ENCODE measurements at places on chromosomes 2 and 18.
A peak's percentile ranks its signal among the peaks of the same experiment; 100 is the strongest.

DNA sequence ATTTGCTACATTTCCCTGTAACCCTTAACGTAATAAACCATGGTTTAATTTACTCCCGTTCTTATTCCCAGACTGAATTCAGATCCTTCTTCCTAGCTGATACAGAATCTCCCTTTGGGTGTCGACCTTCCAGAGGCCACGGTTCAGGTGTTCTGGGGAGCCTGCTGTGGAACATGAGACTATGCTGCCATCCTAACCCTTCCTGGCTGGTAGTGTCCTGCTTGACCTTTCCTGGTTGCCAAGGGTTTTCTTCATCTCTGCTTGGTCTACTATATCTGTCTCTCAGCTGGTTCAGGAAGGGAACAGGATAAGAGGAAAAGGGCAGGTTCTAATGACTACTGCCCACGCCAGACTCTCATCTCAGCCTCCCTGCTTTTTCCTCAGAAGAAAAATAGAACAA, 36.5 kb downstream of the STAT1 start:
- DNase-seq = no peak

DNA sequence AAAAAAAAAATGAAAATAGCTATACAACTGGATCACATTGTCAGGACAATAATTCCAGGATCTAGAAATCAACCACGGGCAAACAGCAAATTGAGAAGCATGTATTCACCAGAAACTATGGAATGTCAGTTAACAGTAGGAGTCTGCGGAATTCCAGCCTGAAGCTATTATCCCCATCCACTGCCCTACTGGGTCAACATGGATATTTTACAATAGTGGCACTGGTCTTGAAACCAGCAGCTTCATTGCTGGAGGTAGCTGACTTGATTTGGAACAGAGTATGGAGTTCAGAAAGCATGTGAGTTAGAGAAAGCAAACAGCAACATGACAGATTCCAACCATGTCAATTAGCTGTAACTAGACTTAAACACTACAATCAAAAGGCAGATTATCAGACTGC, 55.7 kb upstream of the PDE1A start:
- no peak for DNase-seq

DNA sequence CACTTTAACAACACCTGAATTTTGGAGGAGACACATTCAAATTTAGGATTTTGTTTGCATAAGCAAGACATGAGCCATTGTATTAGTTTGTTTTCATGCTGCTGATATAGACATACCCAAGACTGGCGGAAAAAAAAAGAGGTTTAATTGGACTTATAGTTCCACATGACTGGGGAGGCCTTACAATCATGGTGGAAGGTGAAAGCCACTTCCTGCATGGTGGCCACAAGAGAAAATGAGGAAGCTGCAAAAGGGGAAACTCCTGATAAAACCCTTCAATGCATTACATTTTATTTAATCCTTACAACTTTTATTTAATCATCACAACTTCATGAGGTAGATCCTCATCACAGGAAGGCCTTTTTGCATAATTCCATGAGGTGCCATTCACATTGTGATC, 242.0 kb upstream of the STON1 start:
- DNase-seq = no peak

GRCh38 chr2:134441153-134441863, 187.4 kb downstream of the MGAT5 start:
- no peak for DNase-seq

DNA sequence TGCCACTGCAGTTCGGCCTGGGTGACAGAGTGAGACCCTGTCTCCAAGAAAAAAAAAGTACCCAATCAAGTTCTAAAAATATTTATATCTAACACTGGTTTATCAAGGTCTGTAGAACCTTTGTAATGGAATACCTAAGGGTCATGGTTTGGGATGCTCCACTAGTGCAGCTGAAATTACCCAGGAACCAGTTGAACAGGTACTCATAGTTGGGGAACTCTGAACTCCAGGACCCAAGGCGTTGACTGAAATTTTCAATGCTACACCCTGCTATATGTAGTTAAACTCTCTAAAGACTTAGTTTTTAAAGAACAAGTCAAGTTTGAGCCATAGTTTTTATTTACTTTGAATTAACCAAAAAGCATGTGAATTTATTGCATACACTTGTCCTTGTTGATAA, 55.1 kb downstream of the FAM117B start:
- no peak for DNase-seq

DNA sequence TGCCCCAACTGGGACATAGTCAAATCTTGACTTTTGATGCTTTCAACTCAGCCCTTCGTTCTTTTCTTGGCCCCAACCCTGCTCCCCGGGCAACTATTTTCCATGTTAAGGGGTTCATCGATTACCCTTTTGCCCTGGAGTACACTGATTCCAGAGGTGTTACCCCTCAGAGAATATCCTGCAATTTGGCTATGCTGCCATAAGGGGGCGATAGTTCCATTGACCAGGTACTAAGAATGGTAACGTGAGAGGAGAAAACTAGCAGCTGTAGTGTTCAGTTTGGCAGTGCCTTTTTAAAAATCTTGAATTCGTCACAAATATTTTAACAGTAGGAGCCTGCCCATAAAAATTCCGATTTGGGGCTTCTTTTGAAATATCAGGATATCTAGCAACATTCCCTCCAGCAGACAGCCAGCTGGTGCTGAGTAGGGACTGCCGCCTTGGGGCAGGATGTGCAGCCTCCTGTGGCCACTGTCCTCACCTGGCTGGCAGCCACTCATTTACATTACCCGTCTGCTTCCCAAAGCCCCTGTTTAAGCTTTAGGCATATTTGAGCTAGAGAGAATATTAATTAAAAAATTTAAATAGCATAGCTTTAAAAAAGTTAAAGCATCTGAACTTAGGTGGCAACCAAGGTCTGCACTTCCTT, 146.3 kb upstream of the SKOR2 start:
- DNase-seq = no peak

DNA sequence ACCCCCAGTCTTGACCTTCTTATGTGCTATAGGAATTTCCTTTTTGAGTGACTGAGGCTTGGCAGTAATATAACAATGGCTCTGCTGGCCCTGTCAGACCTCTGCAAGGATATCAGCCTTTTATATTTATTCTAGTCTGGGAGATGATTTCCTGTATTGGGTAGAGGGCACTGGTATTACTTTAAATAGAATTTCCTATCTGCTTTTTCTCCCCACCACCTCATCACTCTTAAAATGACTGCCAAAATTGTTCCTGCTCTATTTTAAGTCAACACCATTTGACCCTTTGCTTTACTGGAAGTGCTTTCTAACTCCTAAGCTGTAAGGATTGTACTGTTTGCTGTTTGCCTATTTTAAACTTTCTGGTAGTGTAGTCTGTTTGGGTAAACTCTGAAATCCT, 658.4 kb upstream of the FSHR start:
- no peak for DNase-seq

DNA sequence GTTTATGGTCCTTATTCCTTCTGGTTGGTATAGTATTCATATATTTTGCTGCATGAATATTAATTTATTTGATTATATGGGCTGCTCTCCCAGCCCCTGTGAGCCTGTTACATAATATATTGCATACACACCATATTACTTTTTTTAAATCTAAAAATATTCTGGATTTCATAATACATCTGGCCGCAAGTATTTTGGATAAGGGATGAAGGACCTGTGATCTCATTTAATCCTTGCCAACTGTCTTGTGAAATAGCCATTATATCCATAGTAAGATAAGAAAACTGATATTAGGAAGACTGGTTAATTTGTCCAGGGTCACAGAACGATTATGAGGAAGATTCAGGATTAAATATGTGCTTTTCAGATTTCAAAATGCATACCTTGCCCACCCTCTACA, 433.6 kb downstream of the LPIN1 start:
- DNase-seq = no peak

DNA sequence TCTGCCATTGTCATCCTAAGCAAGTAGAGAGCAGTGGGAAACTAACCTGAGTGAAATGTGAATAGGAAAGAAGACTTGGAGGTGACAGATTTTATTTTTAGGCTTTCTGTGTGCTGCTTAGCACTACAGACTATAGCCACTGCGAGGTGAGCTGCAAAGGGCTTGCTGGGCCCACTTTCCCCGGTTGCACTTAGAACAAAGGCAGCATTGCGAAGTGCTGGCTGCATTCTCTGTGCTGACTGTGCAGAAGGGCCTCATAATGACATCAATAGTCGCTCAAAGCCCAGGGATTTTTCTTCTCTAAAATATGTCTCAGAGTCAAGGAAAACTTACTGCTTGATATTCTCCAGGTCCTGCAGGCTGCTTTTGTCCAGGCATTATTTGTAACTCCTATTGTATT, 592.1 kb downstream of the TDRD15 start:
- no peak for DNase-seq

DNA sequence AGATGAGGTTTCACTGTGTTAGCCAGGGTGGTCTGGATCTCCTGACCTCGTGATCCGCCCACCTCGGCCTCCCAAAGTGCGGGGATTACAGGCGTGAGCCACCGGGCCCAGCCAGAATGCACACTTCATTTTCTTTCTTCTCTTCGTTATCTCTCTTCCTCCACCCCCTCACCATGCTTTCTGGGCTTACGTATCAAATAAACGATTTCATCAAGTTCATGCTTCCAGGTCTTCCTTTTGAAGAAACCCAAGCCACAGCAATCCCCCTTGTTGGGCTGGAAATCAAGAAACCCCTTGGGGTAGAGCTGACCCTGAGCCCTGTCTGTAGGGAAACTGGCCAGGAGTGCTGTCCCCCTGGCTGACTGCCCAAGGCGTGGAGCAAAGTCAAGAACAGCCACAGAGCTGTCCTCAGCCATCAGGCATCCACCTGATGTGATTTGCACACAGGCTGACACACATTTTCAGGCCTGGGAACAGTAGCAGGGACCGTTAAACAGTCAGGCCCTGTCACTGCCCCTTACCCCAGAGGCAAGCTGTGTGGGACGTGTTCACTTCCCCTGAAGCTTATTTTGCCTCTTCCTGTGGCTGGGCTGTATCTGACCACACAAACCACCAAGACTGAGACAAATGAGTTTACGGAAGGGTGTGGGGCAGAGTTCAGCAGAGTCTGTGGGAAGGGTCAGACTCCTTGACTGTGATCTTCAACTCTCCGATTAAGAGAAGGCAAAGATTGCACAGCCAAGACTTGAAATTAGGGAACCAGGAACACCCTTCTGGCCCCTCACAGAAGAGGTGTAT, 15.1 kb upstream of the NMUR1 start:
- no peak for DNase-seq

GRCh38 chr2:163611557-163611906, 124.3 kb downstream of the FIGN start:
- DNase-seq = no peak

DNA sequence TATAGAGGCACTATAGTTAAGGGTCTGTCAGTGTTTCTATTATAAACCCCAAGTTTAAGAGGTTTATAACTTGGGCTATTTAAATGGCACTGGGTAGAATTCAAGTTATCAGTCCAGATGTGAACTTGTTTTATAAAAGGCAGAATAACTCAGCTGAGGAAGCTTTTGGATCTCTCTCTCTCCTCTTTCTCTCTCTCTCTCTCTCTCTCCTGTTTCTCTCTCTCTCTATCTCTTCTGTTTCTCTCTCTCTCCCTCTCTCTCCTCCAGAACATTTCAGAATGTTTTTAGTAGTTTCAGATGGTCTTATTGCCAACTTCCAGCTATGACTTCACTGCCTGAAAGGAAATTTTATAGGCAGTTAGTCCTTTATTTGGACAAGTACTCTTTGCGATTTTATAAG, 6.4 kb upstream of the BCL11A start:
- no peak for DNase-seq

DNA sequence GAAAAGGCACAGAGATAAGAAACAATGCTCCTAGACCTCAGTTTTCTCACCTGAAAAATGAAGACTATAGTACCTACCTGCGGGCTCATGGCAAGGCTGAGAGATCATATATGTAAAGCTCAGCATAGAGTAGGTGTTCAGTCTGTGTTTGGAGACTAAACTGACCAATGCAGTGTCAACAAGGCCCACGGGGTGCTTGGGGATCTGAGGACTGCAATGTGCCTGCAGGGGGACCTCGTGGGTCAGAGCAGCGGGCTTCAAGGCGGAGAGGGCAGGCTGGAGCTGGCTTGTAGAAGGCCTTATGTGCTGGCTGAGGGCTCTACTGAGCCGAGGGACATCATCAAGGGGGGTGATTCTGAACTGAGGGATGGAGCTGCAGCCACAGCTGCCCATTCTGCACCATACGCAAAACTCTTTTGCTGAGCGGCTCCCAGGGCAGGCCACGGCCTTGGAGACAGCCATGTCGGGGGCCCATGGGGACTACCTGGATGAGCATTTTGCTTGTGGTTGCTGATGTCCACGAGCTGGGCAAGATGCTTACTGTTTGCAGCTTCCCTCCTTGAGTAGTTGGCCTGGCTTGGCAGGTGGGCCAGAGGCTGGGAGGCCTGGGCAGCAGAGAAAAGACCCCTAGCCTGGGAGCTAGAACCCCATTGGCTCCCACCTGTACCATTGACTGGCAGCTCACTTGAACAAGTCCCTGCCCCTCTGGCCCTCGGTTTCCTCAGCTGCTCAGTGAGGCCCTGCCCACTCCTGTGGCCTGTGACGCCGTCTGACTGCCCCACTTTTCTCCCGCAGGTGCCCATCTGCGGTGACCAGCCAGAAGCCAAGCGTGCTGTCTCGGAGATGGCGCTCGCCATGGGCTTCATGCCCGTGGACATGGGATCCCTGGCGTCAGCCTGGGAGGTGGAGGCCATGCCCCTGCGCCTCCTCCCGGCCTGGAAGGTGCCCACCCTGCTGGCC, 23.5 kb downstream of the STEAP3 start:
- no peak for DNase-seq

GRCh38 chr18:63312737-63313395, 6.7 kb downstream of the BCL2 start:
- DNase-seq = no peak

- no peak for DNase-seq
Measured at GRCh38 chr2:190376591-190377245, 31.4 kb upstream of the MFSD6 start.

GRCh38 chr2:237143676-237144440, 58.2 kb downstream of the COPS8 start:
- no peak for DNase-seq

DNA sequence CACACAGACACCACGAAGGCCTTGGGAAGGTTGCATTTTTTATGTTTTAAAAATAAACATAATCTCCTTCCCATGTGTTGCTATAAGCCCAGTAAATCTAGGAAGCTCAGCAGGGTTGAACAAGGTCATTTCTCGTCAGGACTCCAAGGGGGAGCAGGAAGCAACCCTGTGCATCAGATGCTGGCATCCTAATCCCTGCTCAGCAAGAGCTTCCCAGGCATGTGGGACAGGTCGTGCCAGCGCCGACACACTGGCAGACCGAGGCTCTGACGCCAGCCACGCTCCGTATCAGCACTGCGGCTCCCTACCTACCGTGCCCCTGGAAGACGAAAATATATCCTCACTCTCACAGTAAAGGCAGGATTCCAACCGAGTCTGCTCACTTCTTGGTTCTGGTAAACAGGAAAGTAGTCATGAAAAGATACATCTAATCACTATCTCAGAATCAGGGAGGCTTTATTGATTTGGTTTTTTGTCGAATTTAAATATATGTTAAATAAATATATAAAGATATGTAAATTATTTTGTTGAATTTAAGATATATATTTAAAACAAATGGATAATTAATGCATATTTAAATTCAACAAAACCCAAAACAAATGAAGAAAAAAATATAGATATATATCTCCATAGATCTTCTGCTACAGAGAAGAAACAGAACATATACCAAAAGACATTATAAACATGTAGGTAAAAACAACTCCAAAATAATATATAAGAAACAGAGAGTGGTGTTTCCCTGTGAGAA, 61.4 kb downstream of the TXNL1 start:
- no peak for DNase-seq

- DNase-seq = peak; percentile 23
Measured at GRCh38 chr18:10343778-10344177, 110.7 kb upstream of the APCDD1 start.
